ENCODE measurements at places on chromosomes 13 and 19.

GRCh38 chr13:43074824-43075510, 51.6 kb downstream of the DNAJC15 start:
- DNase-seq: peak; percentile 26

GRCh38 chr13:72198967-72199560, 332.1 kb upstream of the DACH1 start:
- no peak for DNase-seq

DNA sequence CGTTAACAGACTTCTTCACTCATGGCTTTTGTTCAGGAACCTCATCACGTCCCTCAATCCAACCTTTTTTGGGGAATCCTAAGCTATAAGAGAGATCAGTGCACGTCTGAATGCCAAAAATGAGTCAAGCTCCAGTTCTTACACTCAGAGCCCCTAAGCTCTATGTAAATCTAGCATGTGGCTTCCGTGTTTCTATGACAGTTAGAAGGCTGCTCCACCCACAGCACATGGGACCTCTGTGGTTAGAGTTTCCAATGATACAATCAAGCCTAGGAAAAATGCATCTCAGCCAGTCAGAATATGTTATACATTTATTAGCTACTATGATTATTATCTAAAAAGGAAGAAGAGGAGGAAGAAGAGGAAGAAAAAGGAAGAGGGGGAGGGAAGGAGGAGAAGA, 135.9 kb downstream of the ENOX1 start:
- DNase-seq: no peak

GRCh38 chr13:53285896-53286430, 257.4 kb downstream of the OLFM4 start:
- DNase-seq: no peak

GRCh38 chr19:7216373-7216902, 77.8 kb downstream of the INSR start:
- DNase-seq: peak; percentile 78
